Hypothalamus (tissue), 51 donors: ENCODE measurements at places on chromosomes 12 and 14.

GRCh38 chr12:89862511-89863445 is 154.1 kb upstream of the ATP2B1 start:
- no peak for DNase-seq

DNA sequence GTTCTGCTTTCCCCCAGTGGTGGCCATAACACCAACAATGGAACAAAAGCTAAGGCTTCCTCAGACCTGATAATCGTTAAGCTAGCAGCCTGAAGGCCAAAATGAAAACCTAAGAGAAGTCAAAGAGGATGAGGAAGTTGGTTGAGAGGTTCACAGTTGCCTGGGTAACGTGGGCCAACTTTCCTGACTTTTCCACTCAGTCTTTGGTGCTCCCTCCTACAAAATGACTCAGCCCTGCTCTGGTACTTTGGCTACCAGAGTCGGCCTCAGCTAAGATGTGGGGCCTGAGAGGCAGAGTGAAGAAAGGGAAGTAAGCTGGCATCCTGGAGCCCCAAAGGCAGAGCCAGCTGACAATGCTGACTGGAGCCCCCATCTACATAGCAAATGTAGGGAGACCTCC is 14.9 kb upstream of the FKBP11 start:
- no peak for DNase-seq

DNA sequence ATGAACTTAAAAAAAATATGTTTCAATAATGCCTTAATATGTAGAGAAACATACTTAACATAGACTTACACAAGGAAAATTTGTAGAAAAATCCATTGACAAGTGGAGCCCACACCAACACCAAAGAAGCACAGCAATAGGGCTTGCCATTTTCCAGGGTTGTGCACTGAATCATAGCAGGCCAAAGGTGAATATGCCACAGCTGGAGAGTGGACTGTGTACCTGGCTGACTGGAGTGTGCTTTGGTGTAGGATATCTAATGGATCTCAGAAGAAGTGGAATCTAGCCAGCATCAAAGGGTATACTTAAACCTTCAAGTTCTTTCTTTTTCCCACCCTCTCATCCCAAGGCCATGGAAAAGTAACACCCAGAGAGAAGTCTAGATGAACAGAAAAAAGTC is 4.8 kb downstream of the RPL10L start:
- DNase-seq = no peak

DNA sequence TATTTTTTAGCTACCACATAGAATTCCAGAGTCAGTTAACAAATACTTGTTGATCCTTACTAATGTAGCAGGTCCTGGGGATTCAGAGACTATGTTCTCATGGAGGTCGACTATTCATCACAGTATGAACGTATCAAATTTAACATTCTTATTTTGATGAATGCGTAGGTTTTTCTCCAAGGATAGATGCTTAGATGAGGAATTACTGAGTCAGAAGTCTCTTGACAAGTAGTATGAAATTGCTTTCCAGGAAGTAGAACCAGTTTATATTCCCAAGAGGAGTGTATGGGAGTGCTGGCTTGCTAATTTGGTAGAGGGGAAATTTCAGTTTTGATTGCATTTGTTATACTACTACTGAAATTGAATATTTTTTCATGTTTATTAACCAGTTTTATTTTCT is 42.8 kb upstream of the CRADD start:
- DNase-seq = no peak

DNA sequence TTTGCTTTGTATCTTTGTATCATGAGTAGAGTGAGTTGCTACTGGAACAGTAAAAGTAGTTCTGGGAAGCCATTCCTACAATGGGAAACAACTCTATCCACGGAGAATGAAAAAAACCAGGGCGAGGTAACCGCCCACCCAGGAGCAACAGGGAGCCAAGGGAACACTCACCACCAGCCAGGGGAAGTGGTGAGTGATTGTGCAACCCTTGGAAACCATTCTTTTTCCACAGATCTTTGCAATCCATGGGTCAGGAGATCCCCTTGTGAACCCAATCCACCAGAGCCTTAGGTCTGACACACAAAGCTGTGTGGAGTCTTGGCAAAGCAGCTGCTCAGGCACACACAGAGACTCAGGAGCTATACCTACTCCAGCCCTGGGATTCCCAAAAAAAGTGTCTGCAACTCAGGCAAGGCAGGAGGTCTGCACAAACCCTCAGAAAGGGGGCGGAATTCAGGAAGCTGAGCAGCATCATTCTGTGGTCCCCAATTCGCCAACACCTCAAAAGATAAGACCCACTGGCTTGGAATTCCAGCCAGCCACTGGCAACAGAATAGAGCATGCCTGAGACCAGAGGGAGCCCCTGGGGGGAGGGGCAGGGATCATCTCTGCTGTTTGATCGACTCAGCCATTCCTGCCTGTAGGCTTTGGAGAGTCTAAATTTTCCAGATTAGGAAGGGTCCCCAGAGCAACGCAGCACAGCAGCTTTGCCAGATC is 52.1 kb upstream of the PPFIA2 start:
- DNase-seq = no peak

GRCh38 chr14:51242545-51243490 is 2.8 kb downstream of the TMX1 start:
- DNase-seq = no peak

GRCh38 chr12:84117190-84117589 is 795.4 kb downstream of the SLC6A15 start:
- no peak for DNase-seq

DNA sequence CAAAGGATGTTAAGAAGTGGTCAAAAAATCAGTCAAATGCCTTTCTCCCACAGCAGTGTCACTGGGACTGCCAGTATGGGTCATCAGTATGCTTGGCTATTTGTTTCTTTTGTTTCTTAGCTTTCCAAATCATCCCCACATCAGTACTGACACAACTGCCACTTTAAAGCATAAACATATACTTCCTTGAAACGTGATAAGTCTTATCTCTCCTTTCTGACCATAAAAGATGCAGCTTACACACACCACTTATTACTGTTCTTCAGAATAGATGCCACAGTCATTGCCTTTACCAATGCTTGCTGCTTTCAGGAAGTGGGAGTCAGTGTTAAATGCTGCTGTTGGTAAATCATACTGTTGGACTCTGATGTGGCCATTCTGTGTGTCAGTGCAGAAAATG is 18.6 kb upstream of the GARIN2 start:
- DNase-seq = no peak

GRCh38 chr14:30443368-30444007 is 115.5 kb upstream of the G2E3 start:
- DNase-seq = no peak

DNA sequence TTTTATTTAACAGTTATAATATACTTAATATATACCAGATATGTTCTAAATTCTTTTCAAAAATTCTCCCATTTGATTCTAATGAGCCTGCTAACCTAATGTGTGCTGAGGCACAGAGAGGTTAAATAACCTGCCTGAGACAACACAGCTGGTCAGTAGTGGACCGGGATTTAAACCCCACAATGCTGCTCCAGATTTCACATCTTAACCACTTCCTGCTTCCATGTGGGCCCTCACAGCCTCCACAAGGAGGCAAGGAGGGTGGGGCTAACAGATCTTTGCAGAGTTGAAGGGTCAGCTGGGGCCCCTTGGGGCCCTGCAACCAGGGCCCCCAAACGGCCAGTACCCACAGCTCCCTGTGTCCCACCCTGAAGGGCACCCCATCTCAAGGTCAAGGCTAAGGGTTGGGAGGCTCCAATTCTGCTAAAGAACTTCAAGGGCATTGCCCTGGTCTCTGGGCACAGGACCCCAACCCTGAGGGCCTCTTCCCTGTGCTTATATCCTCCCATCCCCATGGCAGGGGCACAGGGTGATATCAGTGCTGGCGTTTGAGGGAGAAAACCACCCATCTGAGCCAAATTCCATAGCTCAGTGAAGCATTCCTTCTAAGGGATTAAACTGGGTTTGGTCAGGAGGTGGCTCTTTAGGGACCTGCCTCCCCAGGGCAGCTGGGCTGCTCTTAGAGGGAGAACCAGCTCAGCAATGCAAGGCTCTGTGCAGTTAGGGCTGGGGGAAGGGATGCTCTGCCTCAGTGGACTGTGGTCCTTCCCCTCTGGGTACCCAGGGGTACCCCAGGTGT is 2.2 kb downstream of the KRT80 start:
- no peak for DNase-seq

GRCh38 chr12:94795520-94795919 is 145.2 kb upstream of the TMCC3 start:
- DNase-seq = no peak

DNA sequence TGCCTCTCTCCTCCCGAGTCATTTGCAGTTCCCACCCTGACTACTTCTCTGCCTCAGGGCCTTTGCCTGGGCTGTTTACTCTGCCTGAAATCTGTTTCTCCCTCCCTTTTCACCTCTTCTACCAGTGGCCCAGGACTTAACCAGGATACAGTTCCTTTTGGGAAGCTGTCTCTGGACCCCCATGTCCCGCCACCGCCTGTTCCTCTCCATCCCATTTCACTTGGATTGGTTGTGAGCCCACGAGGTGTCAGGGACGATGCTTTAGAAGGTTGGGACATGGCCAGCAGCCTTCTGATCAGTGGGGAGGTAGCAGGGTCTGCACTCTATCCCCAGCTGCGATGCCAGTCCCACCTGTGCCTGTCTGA is 51.8 kb downstream of the FAM222A start:
- no peak for DNase-seq

- no peak for DNase-seq
These were observed 234.9 kb downstream of the FLRT2 start for GRCh38 chr14:85764822-85765221.

DNA sequence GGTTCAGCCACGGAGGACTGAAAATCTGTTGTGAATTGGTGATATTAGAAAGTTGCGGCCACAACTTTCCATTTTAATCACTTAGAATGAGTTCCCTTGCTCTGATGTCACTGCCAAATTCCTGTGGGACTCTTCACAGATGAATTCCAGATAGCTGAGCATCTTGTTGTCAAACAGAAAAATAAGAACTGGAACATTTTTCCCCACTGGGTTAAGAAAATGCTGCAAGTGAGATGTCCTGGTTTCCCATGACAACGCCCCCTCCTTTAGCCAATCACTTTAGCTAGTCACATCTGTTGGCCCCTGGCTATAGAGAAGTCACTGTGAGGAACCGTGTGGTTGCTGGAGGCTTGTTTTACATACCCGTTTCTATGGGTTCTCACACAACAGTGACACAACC is 135.9 kb downstream of the KTN1 start:
- no peak for DNase-seq

GRCh38 chr12:44616402-44616801 is 259.7 kb downstream of the NELL2 start:
- no peak for DNase-seq

GRCh38 chr12:51886021-51886710 is 1.7 kb upstream of the ANKRD33 start:
- no peak for DNase-seq

DNA sequence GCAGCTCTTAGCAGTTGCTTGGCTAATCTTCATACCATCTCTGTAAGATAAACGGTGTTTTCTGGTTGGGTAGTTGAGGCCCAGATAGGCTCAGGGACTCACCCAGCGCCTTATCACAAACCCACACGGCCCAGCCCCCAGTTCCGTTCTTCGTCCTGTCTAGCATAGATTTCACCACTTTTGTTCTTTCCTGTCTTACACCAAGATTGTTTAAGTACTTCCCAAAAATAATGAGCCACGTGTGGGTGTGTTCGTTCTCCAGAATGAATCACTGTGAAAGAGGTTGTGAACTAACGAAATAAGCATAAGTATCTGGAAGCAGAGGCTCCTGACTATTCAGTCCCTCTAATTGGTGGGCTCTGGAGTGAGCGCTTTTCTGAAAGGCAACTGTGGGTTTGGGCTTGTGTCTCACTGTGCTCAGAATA is 21.4 kb downstream of the ACVR1B start:
- no peak for DNase-seq

DNA sequence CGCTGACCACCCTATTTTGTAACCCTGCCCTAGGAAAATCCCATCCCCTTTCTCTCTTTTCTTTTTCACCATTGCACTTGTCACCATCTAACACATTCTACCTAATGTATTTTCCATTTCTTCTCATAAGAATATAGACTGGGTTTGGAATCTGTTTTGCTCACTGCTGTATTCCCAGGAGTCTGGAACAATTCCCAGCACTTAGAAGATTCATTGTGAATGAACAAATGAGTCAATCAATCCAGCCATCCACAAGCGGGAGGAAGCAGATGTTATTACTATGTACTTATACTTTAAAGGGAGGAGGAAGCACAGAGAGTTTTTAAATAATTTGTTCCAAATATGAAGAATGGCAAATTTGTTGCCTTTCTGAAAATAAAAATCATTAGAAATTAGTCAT is 142.1 kb downstream of the KIF21A start:
- DNase-seq = no peak

- DNase-seq = no peak
These were observed 438.4 kb downstream of the RAD51B start for GRCh38 chr14:68257969-68258368.

- DNase-seq = no peak
These were observed 470.3 kb downstream of the FOXG1 start for GRCh38 chr14:29236848-29237247.

- no peak for DNase-seq
These were observed 121.1 kb downstream of the TGFB3 start for GRCh38 chr14:75860561-75861160.

GRCh38 chr12:59304077-59304721 is 291.6 kb upstream of the SLC16A7 start:
- DNase-seq = no peak

- no peak for DNase-seq
These were observed 34.4 kb downstream of the WBP11 start for GRCh38 chr12:14768823-14769405.

DNA sequence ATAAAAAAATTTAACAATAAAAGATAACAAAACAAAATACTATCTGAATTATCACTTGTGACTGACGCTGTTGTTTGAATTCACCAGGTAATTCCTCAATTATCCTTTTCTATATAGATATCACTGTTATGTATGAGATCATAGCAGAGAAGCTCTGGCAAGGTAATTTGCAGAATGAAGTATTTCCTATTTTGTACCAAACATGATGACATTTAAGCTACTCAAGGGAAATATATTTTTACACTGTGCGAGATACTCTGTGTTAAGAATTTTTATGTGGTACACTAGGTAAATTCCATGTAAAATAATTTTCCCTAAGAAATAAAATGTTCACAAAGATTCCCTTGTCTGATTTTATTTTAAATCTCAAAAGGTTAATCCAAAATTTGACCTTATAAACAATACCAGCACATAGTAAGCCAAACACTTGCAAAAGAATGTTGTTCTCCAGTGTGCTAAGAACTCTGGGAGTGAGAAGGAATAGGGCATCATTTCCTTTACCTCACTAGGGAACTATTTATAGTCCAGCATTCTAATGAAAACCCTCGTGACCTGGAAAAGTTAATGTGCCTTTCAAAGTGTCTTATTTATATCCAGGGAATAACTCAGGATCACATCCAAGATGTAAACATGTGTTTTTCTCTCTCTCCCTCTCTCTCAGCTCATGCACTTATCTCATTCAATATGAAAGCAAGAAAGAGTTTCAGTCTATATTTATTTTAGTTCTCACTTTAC is 115.2 kb upstream of the RAP1B start:
- DNase-seq = no peak
